NCI-H82 (cell line): ENCODE measurements at places on chromosomes 4 and X.
A peak's percentile ranks its signal among the peaks of the same experiment; 100 is the strongest.

GRCh38 chr4:16866974-16867373, 31.5 kb downstream of the LDB2 start:
- no peak for DNase-seq

DNA sequence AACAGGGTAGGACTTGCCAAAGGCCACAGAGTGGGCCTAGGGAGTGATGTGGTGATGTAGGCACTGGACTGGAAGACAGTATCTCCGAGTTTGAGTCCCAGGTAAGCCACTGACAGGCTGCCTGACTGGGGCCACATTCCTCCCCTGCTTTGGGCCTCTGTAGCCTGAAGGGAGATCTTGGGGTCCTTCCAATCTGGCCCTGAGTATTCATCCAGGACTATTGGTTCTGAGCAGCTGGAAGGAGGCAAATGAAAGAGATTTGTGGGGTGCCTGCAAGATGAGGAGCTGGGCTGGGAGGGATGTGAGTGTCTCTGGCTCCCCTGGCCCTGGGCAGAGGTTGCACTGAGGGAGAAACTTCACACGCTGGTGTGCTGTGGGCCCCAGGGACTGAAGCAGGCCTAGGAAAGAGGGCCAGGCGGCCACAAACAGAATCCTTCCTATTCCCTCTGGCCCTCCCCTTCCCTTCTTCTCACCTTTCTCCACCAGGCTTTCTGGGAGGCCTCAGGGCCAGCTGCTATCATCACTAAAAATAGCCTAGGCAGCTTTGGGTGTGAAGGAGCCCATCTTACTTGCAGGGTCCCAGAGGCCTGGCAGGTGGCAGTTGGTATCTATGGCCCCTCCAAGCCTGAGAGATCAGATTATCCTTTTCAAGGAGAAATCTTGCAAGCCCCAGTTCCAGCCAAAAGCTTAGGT, 70.1 kb downstream of the PJA1 start:
- DNase-seq, result peak; percentile 74

DNA sequence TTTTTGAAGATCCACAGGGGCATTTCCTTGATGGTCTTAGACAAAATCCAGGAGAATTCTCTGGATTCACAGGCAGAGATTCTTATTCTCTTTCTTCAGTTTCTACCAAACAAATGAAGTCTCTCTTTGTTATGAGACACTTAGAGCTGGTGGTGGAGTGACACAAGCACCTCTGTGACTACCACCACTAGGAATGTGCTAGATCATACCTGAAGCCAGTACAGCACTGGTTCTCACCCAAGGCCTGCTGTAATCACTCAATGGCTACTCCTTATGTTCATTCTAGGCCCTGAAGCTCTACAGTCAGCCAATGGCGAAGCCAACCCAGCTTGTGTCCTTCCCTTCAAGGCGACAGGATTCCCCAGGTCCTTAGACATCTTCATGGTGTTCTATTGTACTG, 482.3 kb downstream of the TRAM1L1 start:
- no peak for DNase-seq

GRCh38 chrX:77595848-77596247, 148.7 kb downstream of the FGF16 start:
- DNase-seq, result no peak
